ENCODE measurements at places on chromosomes 3 and 15. TPM values are rescaled to one million over a fixed set of nuclear protein-coding genes. Genes with fewer than 3 reads are reported as not detected.
A peak's percentile ranks its signal among the peaks of the same experiment; 100 is the strongest.

GRCh38 chr15:41949401-41950126 lies 22.8 kb downstream of the EHD4 start:
- DNase-seq = no peak

- no peak for DNase-seq
Observed at GRCh38 chr3:9384141-9384828, 13.1 kb upstream of the SETD5 start.

- no peak for DNase-seq
Observed at GRCh38 chr15:72486144-72486543, 12.0 kb downstream of the ARIH1 start.

DNA sequence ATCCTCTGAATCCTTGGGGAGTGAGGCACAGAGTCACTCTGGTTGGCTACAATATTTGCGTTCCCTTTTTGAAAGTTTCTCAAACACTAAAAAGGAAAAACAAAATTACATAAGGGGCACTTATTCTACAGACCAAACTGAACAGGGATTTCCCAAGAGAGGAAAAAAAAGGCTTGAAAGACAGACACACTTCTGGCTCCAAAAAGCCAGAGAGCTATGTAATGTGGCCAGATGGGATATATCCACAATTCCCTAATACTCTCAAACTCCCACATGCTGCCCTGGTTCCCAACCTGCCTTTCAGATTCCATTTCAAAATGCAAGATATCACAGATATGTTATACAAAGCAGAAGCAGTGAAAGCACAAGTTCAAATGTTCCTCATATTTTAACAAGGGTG lies 1.6 kb downstream of the FRMD4B start:
- DNase-seq = no peak

GRCh38 chr3:34090876-34091275 lies 292.4 kb downstream of the PDCD6IP start:
- no peak for DNase-seq

- DNase-seq = no peak
Observed at GRCh38 chr3:17847156-17847555, 104.7 kb upstream of the TBC1D5 start.

GRCh38 chr3:195110647-195111318 lies 160.2 kb downstream of the XXYLT1 start:
- DNase-seq = peak; percentile 62

GRCh38 chr3:156373095-156373494 lies 181.8 kb downstream of the SSR3 start:
- no peak for DNase-seq

DNA sequence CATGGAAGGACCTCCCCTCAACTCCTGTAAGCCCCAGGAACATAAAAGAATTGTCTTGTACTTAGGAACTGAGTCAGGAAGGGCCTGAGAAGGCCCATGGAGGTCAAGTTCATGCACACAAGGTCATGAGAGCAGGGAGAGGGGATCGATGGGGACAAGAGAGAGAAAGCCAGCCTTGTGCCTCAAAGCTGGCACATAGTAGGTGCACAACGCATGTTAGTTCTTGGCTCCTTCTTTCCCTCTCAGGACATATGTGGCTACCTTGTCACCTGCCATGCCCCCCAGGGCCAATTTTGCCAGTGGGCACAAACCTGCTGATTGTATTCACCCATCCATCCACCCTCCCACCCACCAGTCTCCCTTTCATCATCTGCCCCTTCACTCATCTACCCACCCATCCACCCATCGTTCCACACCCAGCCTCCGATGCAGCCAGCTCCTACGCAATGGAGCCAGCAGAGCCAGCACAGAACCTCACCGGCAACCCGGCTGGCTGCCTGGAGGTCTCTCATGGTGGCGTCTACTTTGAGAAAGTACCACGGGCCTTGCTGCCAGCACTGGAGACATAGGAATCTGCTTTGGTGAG lies 52.4 kb upstream of the INSYN1 start:
- DNase-seq = no peak

DNA sequence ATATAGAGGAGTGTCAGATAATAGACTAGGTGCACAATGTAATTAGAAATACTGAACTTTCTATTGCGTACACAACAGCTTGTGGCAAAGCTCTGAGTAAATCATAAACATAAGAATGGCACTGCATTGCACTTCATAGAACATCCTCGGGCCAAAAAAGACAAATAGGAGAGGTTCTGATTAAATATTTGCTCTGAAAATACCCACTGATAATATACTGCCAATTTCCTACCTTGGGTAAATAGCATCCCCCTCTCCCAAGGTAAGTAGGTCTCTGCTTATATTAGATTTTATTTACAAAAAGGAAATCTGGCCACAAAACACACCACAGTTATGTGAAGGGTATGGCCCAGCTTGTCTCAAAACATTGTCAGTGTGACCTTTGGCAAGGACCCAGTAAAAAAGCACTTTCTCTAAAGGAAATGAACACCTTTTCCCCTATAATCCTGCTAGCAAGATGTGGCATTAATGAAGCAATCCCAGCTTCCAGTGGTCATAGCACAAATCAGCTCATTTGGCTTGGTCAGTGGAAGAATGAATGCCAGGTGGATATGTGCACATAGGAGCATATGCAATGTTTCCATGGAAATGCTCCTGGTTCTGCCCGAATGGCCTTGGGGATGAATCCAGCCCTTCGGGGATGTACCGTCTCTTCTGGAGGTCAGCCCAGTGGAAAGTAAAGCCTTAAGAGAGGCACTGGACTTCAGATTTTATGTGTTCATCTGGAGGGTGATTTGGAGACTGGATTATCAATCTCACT lies 315.9 kb downstream of the LSAMP start:
- no peak for DNase-seq

DNA sequence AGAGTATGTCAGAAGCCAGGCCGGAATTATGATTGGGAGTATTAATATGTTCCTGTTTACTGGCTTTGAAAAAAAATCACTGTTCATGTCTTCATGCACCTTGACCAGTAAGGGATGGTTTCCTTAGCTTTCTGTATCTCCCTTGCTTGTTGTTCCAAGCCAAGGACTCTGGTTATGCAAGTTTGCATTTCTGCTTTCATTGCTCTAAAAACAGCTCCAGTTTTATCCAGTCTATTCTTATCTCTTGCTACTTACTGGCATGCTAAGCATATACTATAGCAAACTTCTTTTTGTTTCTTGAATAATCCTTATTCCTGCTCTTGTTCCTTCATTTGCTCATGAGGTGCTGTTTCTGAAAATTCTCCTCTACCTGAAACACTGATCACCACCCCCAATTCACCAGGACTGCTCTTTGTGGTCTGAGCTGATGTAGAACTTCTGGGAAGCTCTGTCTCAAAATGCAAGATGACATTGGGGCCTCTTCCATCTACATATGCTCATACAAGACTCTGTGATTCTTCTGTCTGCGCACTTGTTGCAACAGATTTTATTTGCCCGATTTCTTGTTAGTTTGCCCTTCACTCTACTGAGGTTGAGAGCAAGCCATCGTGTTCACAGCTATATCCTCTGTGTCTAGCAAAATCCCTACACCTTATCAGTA lies 173.0 kb downstream of the EBLN2 start:
- DNase-seq = no peak

GRCh38 chr15:38559131-38559530 lies 5.5 kb downstream of the RASGRP1 start:
- DNase-seq = no peak

DNA sequence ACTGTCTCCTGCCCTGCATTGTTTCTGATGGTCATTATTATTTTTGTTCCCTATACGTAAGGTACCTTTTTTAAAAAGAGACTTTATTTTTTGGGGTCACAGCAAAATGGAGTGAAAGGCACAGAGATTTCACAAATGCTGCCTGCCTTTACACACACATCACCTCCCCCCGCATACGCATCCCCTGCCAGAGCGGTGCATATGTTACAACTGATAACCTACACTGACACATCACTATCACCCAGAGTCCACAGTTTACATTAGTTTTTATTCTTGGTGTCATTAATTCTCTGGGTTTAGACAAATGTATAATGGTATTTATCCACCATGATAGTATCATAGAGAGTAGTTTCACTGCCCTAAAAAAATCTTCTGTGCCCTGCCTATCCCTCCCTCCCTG lies 43.6 kb upstream of the KLF13 start:
- DNase-seq = no peak

DNA sequence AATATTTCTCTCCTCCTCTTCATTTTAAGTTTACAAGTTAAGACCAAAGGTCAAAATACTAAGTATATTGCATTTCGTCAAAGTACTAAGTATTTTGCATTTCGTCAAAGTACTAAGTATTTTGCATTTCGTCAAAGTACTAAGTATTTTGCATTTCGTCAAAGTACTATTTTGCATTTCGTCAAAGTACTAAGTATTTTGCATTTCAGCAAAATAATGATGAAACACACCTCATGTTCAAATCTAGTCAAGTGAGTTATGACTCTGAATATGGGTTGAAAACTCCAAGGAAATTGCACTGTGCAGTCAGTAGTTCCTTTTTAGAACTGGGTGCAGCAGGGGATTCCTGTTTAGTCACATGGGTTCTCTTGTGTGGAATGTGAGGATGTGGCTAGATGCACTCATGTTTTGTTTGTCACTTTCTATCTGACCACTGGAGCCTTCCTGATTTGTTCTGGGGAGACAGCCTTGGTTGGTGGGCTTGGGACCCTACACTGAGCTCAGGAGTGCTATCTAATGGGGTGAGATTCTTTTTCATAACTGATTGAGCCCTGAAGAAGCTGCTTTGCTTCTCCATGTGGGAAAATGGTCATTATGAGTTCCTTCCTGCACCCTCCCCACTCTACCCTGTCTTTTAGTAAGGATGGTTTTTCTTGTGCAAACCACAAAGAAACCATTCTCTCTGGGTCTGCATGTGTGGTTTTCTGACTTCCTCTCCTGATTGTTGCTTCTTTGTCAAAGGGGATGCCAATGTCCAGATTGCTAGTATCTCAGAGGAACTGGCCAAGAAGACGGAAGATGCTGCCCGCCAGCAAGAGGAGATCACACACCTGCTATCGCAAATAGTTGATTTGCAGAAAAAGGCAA lies 73.4 kb downstream of the CCK start:
- no peak for DNase-seq

DNA sequence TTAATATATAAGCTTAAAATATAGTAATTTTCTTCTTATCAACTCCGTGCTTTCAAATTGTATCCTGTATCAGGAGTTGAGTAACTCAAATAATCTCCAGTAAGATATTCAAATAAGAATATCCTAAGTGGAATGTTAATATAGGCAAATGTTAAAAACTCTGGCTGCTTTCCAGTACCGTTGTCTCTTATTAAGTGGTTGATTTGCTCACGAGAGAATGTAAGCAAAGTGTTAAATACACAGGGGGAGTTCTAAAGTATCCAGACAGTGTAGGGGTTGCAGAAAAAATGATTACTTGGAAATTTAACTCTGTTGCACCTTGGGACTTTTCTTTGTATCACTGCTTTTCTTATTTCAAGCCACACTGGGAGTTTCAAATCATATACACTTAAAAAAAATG lies 478.9 kb upstream of the TBL1XR1 start:
- no peak for DNase-seq

DNA sequence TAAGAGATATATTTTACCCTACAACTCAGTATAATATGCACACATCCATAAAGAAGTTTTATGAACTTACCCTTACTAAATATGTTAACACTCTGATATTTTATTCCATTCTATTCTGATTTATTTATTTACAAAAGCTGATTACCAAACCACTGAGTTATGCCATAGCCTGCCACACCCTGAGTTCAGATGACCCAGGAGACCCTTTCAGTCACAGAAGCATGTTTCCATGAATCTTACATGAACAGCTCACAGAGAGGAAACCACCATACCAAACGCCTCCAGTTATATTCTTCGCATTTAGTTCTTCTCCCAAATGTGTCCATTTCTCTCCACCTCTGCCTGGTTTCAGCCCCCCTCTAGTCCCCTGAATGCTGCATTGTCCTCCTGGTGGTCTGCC lies 103.5 kb downstream of the SEMA5B start:
- DNase-seq = no peak

- DNase-seq = peak; percentile 30
Observed at GRCh38 chr15:101617390-101617965, 34.7 kb downstream of the TM2D3 start.

GRCh38 chr3:116669576-116669975 lies 40.0 kb upstream of the TUSC7 start:
- no peak for DNase-seq

DNA sequence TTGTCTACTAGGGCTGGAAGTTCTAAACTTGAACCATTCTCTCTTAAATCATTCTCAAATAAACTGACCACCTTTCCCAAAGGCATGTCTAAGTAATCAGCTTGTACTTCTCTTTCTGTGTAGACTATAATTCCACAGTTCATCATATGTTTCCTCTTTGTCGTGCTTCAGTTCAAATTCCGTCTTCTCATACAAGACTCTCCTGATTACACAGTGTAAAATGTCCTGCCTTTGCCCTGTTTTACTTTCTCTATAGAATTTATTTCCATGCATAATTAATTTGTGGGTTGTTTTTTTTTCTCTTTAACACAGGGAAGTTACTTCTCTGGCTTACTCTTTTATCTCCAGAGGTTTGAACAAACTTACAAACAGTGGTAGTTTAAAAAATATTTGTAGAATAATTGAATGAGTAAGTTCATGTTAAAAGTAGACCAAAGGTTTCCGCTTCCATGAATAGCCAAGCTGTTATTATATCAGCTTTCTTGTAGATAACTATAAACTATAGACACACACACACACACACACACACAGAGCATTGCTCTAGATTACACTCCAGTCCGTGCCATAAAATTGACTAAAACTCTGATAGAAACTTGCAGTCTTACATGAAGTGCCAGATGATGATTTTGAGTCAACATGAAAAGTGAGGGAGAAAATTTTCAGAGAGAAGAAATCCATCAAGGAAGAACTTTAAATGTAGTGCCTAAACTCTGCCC lies 119.0 kb downstream of the SUCNR1 start:
- no peak for DNase-seq

DNA sequence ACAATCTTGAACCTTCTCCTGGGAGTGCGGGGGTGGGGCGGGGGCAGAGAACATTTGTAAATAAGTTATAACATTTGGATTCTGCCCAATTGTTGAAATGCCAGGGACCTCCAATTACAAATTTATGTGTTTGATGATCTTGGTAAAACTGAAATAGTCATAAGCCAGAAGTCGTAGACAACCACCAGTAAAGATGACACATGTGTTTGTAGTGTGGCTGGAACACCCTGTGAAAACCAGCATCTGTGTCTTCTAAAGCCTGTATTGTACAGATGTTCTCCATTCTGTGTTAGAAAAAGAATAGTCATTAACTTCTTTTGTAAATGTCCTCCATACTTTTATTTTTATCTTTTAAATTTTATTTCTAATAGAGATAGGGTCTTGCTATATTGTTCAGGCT lies 61.8 kb downstream of the ARIH1 start:
- DNase-seq = no peak

- no peak for DNase-seq
Observed at GRCh38 chr15:99029341-99030144, 22.0 kb upstream of the PGPEP1L start.

- no peak for DNase-seq
Observed at GRCh38 chr3:98778852-98779413, 15.8 kb downstream of the ST3GAL6 start.

- DNase-seq = no peak
Observed at GRCh38 chr15:29636140-29636539, 186.1 kb downstream of the TJP1 start.

- DNase-seq = no peak
Observed at GRCh38 chr3:128240232-128240631, 87.0 kb downstream of the EEFSEC start.

- DNase-seq = no peak
Observed at GRCh38 chr15:36497901-36498300, 81.5 kb upstream of the CDIN1 start.

Gene TRIM42
- total RNA-seq = not detected

Gene CLDN11
- total RNA-seq = 12.9 TPM

Gene FGF7
- 43.6 TPM for total RNA-seq

Gene DZIP1L
- 5.5 TPM for total RNA-seq

Gene IGSF10
- 11.5 TPM for total RNA-seq

Gene TGM4
- not detected for total RNA-seq

Gene RSL24D1
- 52.9 TPM for total RNA-seq

Gene RPSA
- 535 TPM for total RNA-seq

Gene NEK11
- 2.3 TPM for total RNA-seq

Gene MAP2K5
- total RNA-seq = 15.4 TPM

Measured in left cardiac atrium (tissue), 4 donors.